ENCODE measurements at places on chromosomes 11 and 22. TPM values are rescaled to one million over a fixed set of nuclear protein-coding genes. Genes with fewer than 3 reads are reported as not detected.

Gene PRR33
- total RNA-seq, result not detected

Gene CD3G
- 0.12 TPM for total RNA-seq

Gene KCNK7
- not detected for total RNA-seq

Gene MS4A4E
- total RNA-seq, result not detected

Gene RPS6KA4
- 39.7 TPM for total RNA-seq

Gene CD248
- 103 TPM for total RNA-seq

Gene MPZL2
- 0.25 TPM for total RNA-seq

Gene MUC5AC
- total RNA-seq, result under 0.01 TPM

Gene CASP1
- total RNA-seq, result 8.5 TPM

Gene POU2AF2
- total RNA-seq, result not detected

Gene CCDC73
- not detected for total RNA-seq

Gene DNAJB7
- not detected for total RNA-seq

Gene PATE4
- total RNA-seq, result not detected

Gene CALCA
- not detected for total RNA-seq

Gene RAG1
- total RNA-seq, result 0.37 TPM

Gene OR51E1
- total RNA-seq, result not detected

Gene OR4C45
- not detected for total RNA-seq

Gene ACAT1
- total RNA-seq, result 114 TPM

Gene SCGB2A2
- not detected for total RNA-seq

Gene HINFP
- 12.4 TPM for total RNA-seq

Gene ANKRD49
- total RNA-seq, result 14.9 TPM

Gene KRTAP5-9
- not detected for total RNA-seq

Gene TMEM151A
- 0.11 TPM for total RNA-seq

Data from uterine smooth muscle cell (primary cell).